Stimulated activated CD4-positive, alpha-beta T cell treated with anti-CD3 and anti-CD28 coated beads, Interleukin-2, amount 100 ng/mL, for 4 hours (primary cell): ENCODE measurements at places on chromosomes 6 and 20.
A peak's percentile ranks its signal among the peaks of the same experiment; 100 is the strongest.

GRCh38 chr6:121677571-121677970, 242.1 kb downstream of the GJA1 start:
- no peak for DNase-seq

GRCh38 chr6:1228754-1229191, 83.1 kb upstream of the FOXQ1 start:
- no peak for DNase-seq

DNA sequence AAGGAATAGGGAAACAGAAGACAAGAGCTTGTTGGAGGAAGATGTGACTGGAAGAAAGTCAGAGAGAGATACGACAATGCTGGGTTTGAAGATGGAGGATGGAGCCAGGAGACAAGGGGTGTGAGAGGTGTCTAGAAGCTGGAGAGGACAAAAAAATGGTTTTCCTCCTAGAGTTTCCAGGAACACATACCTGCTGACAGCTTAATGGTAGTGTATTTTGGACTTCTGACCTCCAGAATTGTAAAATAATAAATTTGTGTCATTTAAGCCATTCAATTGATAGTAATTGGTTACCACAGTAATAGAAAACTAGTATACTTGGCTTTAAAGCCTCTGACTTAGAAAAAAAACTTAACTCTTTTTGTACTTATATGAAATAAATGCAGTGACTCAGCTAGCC, 3.6 kb downstream of the AIG1 start:
- DNase-seq: no peak

- DNase-seq: no peak
Measured at GRCh38 chr6:137259349-137259748, 40.2 kb upstream of the IFNGR1 start.

GRCh38 chr6:31736021-31736767, at the start of gene CLIC1:
Gene CLIC1, minus strand, starts transcription at chr6:31736530. Its CDS starts 230 bp downstream, at chr6:31736300.
- peak; percentile 76 for DNase-seq

DNA sequence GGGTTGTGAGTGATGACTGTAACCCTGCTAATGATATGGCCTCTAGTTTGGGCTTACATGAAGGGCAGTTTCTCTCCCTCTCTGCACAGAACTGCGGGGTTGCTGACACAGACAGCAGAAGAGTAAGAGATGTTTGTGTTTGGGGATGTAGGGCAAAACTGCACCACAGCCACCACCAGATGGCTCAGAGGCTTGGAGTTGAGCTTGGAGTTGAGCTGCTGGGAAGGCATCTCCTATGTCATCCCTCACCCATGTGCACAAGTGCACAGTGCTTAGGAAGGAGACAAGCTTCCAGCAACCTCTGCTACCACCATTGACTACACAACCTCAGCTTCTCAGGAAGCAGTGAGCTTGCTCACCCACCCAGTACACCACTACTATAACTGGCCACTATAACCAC, 303.9 kb upstream of the DEFB112 start:
- DNase-seq: no peak

DNA sequence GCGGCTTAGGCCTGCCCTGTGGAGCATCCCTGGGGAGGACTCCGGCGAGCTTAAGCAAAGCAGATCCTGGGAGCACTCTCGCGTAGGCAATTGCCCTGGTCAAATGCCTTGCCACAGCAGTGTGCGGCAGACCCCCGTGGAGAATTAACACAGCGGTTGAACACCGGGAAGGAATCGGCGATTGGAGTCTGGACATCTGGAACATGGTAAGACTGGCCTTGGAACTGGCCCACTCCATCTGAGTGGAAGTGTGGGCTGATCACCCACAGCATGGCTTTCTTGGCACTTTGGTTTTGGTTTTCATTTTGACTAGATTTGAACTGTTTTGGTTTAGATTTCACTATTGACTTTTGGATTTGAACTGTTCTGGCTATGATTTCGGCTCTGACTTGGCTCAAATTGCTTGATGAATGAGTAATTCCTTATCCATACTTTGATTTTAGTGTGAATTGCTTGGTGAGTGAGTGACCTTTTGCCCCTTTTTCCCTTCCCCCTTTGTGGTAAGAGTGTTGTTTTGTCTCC, 300.7 kb downstream of the RNGTT start:
- no peak for DNase-seq

GRCh38 chr20:432208-432607, 24.1 kb downstream of the RBCK1 start:
- DNase-seq: no peak

DNA sequence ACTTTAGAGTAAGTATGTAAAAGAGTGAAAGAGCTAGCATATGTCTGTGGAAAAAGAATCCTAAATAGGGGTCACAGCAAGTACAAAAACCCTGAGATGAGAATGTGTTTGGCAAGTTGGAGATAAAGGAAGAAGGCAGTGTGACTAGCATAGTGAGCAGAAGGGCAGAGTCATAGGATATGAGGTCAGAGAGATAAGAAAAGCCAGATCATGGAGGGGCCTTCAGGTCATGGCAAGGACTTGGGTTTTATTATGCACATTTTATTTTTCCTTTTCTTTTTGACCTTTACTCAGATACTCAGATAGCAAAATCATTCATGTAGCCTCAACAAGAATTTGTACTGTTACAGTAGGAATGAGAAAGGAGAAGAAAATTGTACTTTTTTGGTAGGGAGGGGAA, 138.0 kb downstream of the GJA1 start:
- no peak for DNase-seq

DNA sequence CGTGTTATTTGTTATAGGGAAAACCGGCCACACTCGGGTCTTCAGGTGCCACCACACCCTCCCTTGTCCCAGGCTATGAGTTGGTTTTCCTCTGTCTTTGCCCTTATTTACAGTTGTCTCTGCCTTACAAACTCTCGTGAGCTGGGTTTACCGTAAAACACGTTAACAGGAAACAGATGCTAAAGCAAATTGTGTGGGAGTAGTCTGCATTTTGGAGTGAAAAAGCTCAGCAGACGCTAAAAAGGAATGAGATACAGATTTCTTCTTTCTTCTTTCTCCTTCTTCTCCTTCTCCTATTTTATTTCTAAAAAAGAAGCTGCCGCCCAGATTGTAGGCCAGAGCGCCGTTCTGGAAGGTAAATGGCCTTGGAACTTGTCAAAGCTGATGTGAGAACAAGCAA, 51.9 kb downstream of the APCDD1L start:
- DNase-seq: no peak

- DNase-seq: no peak
Measured at GRCh38 chr6:129269076-129269475, 386.1 kb downstream of the LAMA2 start.

DNA sequence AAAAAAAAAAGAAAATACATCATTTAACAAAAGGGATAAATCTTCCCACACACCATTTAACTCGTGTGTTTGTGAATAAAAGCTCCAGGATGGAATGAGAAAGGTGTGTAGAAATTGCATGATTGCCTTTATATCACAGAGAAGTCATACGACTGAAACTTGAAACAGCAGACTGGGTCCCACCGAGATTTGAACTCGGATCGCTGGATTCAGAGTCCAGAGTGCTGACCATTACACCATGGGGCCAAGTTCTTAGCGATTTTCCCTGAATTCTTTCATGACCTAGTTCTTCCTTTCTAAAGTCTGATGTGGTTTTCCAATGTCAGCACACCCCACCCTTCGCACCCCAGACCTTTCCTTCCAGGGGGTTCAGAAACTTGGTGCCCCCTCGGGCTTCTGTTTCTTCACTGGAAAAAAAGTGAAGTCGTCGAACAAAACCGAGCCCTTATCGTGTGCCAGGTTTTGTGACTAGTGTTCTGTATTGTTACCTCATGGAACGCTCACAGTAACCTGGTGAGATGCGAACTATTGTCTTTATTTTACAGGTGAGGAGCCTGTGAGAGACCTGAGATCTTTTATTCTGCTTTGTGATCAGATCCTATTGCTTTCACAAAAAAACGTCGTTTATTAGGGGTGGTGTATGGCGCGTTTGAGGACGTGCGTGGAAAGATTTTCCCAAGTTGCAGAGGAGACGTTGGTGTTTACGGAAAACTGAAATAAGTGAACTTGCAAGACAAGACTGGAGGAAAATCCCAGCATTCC, 120.8 kb downstream of the OR2B2 start:
- DNase-seq: no peak

- no peak for DNase-seq
Measured at GRCh38 chr20:49043000-49043399, 3.1 kb upstream of the CSE1L start.

GRCh38 chr6:6486595-6486994, 101.9 kb upstream of the LY86 start:
- DNase-seq: no peak
